Glutamatergic neuron (in vitro differentiated cells): ENCODE measurements at places on chromosomes 7 and 10.
A peak's percentile ranks its signal among the peaks of the same experiment; 100 is the strongest.

DNA sequence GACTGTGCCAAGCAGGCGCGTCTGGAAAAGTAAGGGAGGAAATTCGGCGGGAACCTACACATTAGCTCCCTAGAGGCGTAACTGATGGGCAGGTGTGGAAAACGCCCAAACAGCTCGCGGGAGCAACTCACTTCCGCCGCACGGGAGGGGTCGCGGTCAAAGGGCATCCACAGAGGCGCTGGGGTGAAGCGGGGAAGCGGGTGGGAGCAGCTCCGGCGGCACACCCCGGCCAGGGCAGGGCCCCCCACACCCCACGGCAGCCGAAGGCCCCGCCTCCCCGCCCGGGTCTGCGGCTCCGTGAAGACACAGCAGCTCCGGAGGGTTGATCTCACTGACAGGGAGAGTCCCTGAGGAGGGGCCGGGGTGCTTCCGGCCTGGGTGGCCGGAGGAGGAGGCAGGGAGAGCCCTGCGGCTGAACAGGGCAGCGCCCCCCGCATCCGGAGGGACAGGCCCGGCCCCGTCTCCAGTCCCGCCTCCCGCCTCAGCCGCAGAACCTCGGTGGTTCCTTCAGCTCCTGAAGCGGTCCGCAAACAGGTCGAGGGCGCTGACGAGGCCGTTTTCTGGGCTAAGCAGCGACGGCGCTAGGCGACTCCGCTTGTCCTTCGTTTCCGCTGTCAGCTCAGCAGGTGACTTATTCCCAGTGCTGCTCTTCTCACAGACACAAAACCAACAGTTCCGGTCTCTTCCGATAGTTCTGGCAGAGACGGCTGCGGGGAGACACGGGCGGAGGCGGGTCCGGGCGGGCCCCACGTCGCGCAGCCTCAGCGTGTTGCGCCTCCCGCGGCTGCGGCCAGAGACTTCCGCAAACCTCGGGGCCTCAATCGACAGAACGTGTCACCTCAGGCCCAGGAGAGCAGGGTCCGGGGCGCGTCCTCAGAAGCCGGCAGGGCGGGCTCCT, 276.1 kb downstream of the DNAJB6 start:
- peaks cover 4% of the 10 kb centered on the region for H3K4me1 ChIP-seq
- no peak overlapping the region for H3K4me3 ChIP-seq
- peaks cover 17% of the 10 kb centered on the region for H3K27me3 ChIP-seq

DNA sequence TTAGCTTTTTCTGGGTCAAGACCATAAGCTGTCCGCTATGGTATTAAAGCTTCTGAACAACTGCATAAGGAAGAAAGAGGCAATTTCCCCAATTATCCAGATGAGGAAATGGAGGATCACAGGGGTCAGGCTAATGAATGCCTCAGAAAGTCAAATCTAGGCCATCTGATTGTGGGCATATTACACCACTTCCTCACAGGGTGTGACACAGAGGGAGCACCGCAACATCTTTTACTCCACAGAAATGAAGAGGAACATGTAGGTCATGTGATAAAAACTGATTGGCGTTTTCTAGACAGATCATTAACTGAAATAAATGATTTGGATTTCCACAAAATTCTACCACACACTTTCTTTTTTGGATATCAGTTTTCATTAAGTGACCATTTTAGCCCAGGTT, 384.4 kb downstream of the PARD3 start:
- H3K4me1 ChIP-seq = peaks cover 10% of the 10 kb centered on the region
- H3K4me3 ChIP-seq = no peak overlapping the region
- H3K27ac ChIP-seq = no peak overlapping the region
- peaks cover 2% of the 10 kb centered on the region for H3K27me3 ChIP-seq

- H3K4me3 ChIP-seq = no peak overlapping the region
- H3K27me3 ChIP-seq = no peaks in the 10 kb centered on the region
- DNase-seq = no peak
- peaks cover 4% of the 10 kb centered on the region for H3K36me3 ChIP-seq
- no peak overlapping the region for H3K27ac ChIP-seq
Observed at GRCh38 chr7:151951672-151952338, 4.4 kb upstream of the GALNTL5 start.

DNA sequence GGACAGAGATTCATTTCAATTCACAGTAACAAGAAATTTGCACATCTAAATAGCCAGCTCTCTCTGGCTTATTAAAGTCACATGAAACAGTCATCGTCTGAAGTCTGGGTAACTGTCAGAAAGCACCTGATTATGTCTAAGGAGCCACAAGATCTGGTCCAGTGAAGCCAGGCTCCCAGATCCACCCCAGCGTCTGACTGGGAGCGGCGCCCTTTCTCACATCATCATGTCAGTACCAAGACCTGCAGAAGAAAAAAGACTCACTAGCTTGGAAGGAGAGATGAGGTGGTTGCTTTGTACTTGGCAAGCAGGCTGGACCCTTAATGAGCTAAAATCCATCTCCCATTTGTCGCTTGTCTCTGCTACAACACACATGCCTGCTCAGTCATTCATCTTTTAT, 58.4 kb downstream of the VOPP1 start:
- no peak overlapping the region for H3K27ac ChIP-seq
- DNase-seq = no peak
- H3K36me3 ChIP-seq = no peaks in the 10 kb centered on the region
- no peak overlapping the region for H3K4me3 ChIP-seq

DNA sequence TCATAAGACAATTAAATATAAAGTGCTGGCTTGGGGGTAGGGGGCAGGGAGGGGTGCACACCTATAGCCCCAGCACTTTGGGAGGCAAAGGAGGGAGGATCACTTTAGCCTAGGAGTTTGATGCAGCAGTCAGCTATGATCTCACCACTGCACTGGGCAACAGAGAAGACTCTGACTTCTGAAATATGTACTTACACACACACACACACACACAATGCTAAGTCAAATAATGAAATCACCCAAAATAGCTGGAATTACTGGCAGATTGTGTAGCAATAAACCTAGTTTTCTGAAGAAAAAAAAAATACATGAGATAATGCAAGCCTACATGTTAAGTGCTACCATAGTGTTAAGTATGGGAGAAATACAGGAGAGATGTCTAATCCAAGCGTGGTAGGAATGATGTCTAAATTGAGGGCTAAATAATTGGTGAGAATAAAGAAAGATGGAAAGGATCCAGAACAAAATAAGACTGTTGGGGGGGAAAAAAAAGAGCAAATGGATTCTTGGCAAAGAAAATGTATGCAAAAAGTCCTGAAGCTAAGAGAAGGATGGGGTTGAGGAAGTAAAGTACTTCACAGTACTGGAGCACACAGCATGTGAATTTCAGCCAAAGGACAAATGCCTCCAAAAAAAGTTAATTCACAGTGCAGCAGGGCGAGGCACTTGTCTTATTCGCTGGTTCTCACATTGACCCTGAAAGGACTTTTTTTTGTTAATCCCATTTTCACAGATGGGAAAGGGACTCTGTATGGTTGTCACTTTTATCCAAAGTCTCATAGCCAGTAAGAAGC, 73.9 kb downstream of the IGF2BP3 start:
- no peak overlapping the region for H3K27ac ChIP-seq
- H3K4me1 ChIP-seq = peaks cover 6% of the 10 kb centered on the region
- no peaks in the 10 kb centered on the region for H3K36me3 ChIP-seq
- H3K27me3 ChIP-seq = no peaks in the 10 kb centered on the region
- no peak for DNase-seq
- H3K4me3 ChIP-seq = no peak overlapping the region

DNA sequence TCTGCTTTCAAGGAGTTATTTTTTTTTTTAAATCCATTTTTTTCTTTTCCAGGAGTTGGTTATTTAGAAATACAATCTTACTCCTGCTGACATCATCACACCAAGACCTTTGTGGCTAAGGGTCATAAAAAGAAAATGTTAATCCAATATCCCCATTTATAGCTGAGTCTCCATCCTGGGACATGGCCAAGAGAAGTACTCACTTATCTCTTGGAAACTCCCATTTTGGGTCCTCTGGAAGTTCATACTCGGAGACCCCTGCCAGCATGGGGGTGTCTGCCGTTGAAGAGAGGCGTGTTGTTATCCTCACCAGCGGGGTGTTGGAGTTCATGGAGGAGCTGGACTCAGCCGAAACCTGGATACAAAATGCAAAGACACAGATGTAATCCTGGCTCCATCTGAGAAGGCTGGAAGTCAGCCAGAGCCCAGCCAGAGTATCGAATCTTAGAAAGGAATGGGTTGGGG, 94.6 kb downstream of the FGFR2 start:
- H3K36me3 ChIP-seq = peaks cover 6% of the 10 kb centered on the region
- H3K27me3 ChIP-seq = peaks cover 2% of the 10 kb centered on the region
- H3K4me1 ChIP-seq = peaks cover 8% of the 10 kb centered on the region
- no peak for DNase-seq
- H3K27ac ChIP-seq = no peak overlapping the region

- peaks cover 6% of the 10 kb centered on the region for H3K4me1 ChIP-seq
- H3K4me3 ChIP-seq = peak overlapping the region; percentile 21
- H3K27ac ChIP-seq = no peak overlapping the region
- H3K27me3 ChIP-seq = peaks cover 10% of the 10 kb centered on the region
- H3K36me3 ChIP-seq = no peaks in the 10 kb centered on the region
- no peak for DNase-seq
Observed at GRCh38 chr7:151406886-151407583, 2.8 kb downstream of the WDR86 start.

DNA sequence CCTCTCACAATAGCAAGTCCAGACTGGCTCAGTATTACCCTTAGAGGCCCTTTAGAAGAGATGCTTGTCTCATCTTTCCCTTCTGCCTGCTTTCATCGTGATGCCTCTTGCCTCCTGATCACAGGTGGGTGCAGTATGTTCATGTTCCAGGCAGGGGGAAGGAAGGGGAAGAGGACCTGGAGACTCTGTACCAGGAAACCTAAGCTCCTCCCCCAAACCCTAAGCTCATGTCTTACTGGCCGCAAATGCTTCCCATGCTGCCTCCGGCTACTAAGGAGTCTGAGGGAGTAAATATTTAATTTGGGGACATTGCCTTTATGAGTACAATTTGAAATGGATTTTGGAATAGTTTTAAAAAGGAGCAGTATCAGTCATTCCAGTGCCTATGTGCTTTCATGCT, 192.6 kb downstream of the CDCA7L start:
- no peaks in the 10 kb centered on the region for H3K36me3 ChIP-seq
- no peaks in the 10 kb centered on the region for H3K4me1 ChIP-seq
- DNase-seq = no peak
- H3K27me3 ChIP-seq = no peaks in the 10 kb centered on the region

DNA sequence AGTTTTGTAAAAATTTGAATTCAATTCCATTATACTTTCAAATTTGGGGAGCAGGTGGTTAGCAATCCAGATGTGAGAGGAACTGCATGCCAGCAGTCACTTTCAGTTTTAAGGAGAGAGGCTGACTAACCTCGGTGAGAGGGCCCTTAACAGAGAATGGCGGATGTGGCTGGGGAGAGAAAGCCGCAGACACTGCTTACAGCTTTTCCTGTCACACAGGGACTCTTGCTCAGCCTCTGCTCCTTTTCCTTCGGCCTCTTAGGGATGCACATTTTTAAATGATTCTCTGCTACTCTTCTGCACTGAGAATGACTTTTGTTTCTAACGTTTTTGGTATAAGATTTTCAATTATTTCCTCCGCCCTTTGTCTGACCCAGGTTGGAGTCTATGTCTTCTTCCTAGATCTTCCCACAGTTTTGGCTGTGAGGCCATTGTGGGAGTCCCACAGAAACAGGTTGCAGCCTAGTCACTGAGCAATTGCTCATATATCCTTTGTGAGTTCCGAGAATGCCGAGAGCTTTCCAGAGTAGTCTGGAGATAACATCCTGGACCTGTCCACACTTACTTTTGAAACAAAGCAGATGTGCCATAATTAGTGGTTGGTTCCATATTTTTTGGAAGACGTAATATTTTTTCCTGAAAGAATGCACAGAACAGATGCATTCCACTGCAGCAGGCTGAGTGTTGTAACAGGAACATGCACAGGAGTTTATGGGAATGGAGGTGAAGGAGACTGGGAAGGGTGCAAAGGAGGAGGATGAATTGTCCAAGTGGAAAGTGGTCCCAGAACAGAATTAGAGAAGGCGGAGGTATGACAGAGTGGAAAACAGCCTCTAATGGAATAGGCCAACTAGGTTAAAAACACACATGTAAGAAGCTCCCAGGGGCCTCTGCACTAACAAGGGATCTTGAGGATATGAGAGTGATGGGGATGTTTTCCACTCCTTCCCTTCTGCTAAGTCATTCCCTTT, 168.0 kb upstream of the ZNF32 start:
- no peak overlapping the region for H3K4me3 ChIP-seq
- H3K27ac ChIP-seq = no peak overlapping the region
- H3K4me1 ChIP-seq = peaks cover 7% of the 10 kb centered on the region
- H3K27me3 ChIP-seq = no peaks in the 10 kb centered on the region

DNA sequence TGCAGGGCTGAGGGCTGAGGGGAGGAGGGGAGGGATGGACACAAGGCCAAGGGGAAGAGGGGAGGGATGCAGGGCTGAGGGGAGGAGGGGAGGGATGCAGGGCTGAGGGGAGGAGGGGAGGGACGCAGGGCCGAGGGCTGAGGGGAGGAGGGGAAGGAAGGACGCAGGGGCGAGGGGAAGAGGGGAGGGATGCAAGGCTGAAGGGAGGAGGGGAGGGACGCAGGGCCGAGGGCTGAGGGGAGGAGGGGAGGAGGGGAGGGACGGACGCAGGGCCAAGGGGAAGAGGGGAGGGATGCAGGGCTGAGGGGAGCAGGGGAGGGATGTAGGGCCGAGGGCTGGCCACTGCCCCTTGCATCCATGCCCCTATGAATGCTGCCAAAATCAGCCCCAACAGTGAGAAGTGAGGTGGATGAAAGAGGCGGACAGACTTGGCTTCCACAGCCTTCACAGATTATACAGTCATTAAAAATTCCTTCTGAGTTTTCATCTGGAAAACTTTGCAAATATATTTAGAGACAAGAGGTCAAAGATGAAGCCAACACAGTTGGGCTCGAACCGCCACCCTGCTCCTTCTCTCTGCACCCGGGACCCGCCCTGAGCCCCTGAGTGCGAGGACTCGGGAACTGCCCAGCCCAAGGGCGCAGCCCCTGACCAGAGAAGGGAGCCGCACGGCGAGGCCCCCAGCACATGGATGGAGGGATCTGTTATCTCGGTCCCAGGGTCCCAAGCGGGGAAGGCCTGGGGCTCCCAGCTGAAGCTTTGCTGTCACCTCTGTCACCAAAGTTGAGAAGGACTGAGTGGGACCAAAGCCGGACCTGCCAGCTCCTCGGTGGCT, 65.8 kb downstream of the DIP2C start:
- peaks cover 67% of the 10 kb centered on the region for H3K4me1 ChIP-seq
- H3K36me3 ChIP-seq = no peaks in the 10 kb centered on the region
- H3K27me3 ChIP-seq = peaks cover 24% of the 10 kb centered on the region

- no peak overlapping the region for H3K4me3 ChIP-seq
- no peaks in the 10 kb centered on the region for H3K27me3 ChIP-seq
- H3K36me3 ChIP-seq = peaks cover 19% of the 10 kb centered on the region
- H3K4me1 ChIP-seq = no peaks in the 10 kb centered on the region
- DNase-seq = no peak
Observed at GRCh38 chr10:95133997-95134396, 60.0 kb upstream of the ACSM6 start.
